ENCODE measurements at places on chromosomes 2 and 18.

- no peak for DNase-seq
Observed at GRCh38 chr2:72085036-72085435, 62.6 kb downstream of the CYP26B1 start.

- peak; percentile 75 for DNase-seq
Observed at GRCh38 chr2:126657148-126657635, 1.2 kb downstream of the GYPC start.

GRCh38 chr2:161979490-161979889 is 94.5 kb downstream of the DPP4 start:
- no peak for DNase-seq

- no peak for DNase-seq
Observed at GRCh38 chr2:23400703-23401102, 15.7 kb downstream of the KLHL29 start.

- DNase-seq: no peak
Observed at GRCh38 chr2:187274146-187274545, 173.9 kb downstream of the CALCRL start.

GRCh38 chr2:123080331-123080730 is 944.8 kb upstream of the CNTNAP5 start:
- DNase-seq: no peak

- DNase-seq: no peak
Observed at GRCh38 chr18:4524096-4524495, 69.0 kb upstream of the DLGAP1 start.

GRCh38 chr18:5620289-5620688 is 76.5 kb upstream of the EPB41L3 start:
- DNase-seq: no peak

GRCh38 chr2:34102339-34102738 is 503.2 kb upstream of the FAM98A start:
- no peak for DNase-seq

- DNase-seq: no peak
Observed at GRCh38 chr2:10234409-10235094, 68.2 kb upstream of the HPCAL1 start.

DNA sequence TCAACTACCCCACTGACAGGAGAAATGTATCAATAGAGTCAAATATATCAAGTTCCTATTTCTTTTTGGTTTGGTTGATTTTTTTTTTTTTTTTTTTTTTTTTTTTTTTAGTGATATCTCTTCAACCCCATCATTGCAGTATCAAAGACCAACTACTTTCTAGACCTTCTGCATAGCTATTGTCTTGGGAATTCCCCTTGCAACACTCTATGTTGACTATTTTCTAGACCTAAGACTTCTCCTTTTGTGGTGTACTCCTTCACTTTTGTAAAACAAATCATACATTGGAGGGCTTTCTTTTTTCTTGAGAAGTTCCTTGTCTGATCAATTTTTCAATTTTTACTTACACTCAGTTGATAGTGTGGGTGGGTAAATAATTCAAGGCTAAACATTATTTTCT is 46.5 kb upstream of the NR4A2 start:
- DNase-seq: no peak

- DNase-seq: no peak
Observed at GRCh38 chr18:394987-395362, 105.5 kb downstream of the COLEC12 start.

GRCh38 chr2:241070811-241071676 is 31.0 kb downstream of the MTERF4 start:
- no peak for DNase-seq

GRCh38 chr2:6970976-6971480 is 53.8 kb downstream of the RNF144A start:
- no peak for DNase-seq

DNA sequence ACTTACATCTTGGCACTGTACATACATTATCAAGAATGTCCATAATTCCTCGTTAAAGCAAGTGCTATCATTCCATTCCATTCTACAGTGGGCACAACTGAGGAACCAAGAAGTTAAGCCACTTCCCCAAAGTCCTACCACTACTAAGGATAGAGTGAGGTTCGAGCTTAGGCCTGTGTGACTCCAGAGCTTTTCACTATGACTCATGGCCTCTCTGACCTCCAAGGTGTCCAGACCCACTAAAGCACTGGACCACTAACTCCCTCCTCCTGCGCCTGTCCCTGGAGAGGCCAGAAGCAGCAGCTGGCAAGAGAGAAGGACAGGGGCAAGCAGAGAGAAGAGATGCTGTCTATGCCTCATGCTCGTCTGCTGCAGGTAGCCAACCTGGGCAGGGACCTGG is 117.0 kb downstream of the ZBTB7C start:
- DNase-seq: no peak

GRCh38 chr18:63951302-63951705 is 2.2 kb downstream of the HMSD start:
- DNase-seq: no peak

- DNase-seq: no peak
Observed at GRCh38 chr18:45321520-45321919, 293.8 kb upstream of the SLC14A2 start.

DNA sequence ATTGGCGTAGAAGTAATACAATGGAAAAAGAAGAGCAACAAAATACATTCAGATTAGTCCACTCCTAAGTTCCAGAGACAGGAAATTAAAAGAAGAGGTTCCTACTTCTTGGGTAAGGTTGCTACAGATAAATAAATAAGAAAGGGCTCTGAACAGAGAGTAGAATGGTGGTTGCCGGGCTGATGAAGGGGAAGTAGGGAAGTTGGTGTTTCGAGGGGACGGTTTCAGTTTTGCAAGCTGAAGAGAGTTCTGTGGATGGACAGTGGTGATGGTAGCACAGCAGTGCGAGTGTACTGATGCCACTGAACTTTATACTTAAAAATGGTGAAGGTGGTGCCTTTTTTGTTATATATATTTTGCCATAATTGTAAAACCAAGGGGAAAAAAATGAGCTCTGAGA is 48.2 kb downstream of the CABYR start:
- DNase-seq: no peak

- DNase-seq: no peak
Observed at GRCh38 chr18:22057908-22058527, 111.4 kb upstream of the GATA6 start.

- DNase-seq: no peak
Observed at GRCh38 chr2:235162082-235162836, 210.4 kb downstream of the SH3BP4 start.

DNA sequence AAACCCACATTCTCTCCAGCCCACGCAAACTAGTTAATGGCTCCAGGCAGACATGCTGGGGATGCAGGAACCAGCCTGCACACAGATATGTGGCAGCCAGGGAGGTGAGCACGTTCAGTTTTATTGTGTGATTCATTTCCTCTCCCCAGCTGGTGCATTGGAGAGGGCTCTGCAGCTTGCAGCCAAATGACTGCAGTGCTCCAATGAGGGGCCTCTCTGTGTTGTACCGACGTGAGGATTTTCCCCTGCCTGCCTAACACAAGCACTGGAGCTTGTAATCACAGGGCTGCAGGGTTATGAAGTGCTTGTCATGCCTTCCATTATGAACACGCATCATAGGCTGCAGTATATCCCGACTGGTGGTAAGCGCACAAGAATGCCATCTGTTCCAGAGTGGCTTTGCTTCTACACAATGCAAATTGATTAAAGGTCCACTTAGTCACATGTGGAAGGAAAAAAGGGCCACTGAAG is 92.3 kb upstream of the THUMPD2 start:
- no peak for DNase-seq

DNA sequence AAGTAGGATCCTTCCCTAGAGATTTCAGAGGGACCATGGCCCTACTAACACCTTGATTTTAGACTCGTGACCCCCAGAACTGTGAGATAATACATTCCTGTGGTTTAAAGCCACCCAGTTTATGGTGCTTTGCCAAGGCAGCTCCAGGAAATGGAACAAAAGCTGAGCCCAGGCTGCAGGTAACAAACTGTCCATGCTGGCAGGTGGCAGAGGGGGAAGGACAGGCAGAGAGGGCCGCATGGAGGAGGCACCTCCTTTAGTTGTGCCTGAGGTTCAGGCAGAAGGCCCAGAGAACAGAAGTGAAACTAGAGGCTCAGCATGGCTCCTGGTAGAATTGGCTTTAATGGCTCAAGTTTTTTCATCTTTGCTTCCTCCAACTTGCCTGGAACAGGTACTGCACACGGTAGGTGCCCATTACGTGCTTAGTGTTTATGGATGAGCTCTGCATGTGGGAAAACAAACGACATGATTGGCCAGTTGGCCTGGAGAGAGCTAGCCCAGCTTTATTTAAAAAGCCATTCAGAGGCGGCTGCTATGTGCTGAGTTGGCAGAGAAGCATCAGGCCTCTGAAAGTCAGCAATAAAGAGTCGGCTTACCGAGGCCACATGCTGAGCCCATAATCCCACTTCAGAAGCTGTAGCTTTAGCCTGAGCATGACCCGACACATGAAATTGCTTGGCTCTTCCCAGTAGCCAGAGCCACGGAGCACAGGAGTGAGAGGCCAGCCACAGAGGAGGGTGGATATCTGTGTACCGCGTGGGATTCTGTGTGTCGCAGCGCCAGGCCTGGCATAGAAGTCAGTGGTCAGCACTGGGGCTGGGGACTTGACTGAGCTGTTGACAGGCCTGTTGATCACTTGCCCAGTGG is 36.5 kb downstream of the HS1BP3 start:
- no peak for DNase-seq

DNA sequence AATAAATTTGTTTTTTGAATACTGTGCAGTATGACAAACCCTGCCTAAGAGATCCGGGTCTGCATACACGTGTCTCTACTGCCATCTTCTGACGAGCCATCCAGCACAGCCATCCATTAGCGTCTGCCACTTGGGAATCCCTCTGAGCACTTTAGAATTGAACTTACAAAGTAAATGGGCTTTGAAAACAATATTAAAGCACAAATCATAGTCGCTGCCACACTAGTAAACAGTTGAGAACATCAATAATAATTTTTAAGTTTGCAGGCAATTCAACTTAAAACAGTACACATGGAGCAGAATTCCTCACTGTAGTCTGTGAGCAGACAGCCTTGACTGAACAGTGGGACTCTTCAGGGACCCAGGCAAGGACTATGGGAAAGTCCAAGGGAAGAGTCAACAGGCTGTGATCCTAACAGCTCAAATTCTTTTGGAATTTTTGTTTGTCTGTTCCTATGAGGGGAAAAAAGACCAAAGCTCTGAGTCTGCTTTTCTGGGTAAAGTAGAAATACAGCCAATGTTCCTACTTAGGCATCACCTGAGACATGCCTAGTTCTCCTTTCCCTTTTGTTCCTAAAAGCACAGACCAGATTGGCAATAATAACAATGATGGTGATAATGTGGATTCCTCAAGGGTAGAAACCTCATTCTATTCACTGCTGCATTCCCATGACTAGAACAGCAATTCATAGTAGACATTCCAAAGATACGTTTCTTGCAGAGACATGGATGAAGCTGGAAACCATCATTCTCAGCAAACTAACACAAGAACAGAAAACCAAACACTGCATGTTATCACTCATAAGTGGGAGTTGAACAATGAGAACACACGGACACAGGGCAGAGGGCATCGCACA is 92.9 kb downstream of the MREG start:
- DNase-seq: peak; percentile 22

GRCh38 chr2:201931475-201931874 is 102.2 kb upstream of the FZD7 start:
- no peak for DNase-seq

DNA sequence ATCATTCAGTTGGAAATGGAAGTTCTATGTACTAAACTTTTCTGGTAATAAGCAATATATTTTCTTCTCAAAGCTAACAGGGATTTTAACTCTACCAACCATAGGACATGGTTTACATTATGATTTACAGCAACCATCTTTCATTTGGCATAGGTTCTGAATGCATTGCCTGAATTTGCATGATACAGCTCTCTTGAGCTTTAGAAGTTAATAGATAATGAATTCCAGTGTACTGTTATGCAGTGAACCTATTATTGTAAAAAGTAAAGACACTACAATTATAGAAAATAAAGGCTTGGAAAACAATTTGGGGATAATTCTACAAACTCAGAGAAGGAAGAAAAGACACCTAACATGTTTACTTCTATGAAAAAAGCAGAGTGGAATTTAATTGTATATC is 182.0 kb downstream of the GRB14 start:
- DNase-seq: no peak

GRCh38 chr2:229477269-229477755 is 206.2 kb upstream of the PID1 start:
- DNase-seq: no peak

DNA sequence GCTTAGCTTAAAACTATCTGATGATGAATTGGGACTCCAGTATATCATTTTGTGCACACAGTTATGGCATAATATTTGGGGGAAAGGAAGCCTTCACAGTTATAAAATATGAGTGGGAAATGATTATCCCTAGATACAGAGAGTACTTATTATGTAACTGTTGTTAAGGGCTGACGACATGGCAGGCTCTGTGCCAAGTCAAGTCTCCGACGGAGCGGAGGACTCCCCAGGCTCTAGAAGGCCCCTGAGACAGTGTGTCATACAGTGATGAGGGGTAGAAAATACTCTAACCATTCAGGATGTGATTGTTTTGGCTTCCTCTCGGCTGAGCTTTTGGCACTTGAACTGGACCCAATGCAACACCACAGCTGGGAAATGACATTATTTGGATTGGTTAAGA is 211.8 kb downstream of the SLC8A1 start:
- no peak for DNase-seq

DNA sequence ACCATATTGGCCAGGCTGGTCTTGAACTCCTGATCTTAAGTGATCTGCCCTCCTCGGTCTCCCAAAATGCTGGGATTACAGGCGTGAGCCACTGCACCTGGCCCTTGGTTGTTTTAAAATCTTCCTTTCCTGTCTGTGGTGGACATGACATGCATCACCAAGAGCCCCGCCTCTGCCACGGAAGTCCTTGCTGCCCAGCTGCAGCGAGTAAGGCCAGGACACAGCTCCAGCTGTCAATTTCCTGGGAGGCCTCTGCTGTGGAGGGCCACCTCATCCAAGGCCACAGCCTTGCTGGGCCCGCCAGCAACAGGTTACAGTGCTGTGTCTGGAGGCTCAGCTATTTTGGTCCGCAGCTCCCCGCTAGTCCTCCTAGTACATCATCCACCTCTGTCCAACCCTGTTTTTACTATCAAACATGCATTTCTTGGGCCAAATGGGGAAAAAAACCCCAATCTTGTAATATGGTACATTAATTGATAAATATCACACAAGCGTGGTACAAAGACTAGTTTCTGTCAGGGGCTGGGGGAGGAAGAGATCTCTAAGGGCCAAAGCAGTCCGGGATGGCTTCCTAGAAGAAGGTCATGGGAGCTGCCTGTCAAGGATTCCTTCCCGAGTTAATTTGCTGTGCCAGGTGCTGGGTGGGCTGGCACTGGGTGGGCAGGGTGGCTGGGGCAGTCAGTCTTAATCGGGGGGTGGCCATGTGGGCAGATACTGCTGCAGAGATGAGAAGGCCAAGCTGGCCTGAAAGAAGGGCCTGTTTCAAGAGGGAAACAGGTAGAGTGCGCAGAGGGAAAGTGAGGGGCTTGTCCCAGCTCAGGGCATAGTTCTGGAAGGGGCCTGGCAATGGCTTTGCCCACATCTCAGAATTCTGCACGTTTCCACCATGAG is 100.5 kb downstream of the INHBB start:
- no peak for DNase-seq
